ENCODE measurements at places on chromosomes 2 and 18.

GRCh38 chr2:232502511-232502910, 14.9 kb upstream of the ECEL1 start:
- no peak for DNase-seq

GRCh38 chr2:182148344-182148743, 162.7 kb downstream of the PPP1R1C start:
- no peak for DNase-seq

GRCh38 chr18:67068608-67069007, 447.9 kb downstream of the DSEL start:
- no peak for DNase-seq

- no peak for DNase-seq
Measured at GRCh38 chr2:8527031-8527430, 154.8 kb upstream of the ID2 start.

DNA sequence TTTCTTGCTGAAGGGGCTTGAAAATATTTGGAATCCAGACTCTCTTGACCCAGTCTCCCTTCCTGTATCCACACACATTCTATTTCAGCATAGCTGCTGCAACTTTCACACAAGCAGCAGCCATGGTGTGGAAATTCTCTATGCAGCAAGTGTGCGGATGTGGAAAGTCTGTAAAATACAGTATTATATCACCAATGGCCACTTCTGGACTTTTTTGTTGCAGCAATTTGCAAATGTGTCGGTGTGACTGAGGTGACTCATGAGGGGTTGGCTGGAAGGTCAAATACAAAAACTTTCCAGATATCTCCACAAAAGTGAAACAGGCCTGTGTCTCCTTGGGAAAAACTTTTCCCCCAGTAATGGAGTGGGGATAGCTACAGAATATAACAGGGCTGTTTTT, 299.3 kb upstream of the GYPC start:
- DNase-seq = no peak

DNA sequence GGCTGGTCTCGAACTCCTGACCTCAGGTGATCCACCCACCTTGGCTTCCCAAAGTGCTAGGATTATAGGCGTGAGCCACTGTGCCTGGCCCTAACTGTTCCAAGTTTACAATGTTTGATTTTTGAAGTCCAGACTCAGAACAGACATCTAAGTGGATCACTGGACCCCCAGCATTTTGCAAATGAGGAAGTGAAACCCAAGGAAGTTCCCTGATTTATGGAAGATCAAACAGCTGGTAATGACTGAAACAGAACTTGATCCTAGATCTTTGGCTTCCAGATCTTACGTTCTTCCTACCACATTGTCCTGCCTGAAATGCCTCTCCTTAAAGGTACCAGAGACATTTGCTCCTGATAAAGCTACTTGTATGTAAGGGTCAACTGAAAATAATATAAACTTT, 58.3 kb upstream of the NCOA1 start:
- DNase-seq = no peak

DNA sequence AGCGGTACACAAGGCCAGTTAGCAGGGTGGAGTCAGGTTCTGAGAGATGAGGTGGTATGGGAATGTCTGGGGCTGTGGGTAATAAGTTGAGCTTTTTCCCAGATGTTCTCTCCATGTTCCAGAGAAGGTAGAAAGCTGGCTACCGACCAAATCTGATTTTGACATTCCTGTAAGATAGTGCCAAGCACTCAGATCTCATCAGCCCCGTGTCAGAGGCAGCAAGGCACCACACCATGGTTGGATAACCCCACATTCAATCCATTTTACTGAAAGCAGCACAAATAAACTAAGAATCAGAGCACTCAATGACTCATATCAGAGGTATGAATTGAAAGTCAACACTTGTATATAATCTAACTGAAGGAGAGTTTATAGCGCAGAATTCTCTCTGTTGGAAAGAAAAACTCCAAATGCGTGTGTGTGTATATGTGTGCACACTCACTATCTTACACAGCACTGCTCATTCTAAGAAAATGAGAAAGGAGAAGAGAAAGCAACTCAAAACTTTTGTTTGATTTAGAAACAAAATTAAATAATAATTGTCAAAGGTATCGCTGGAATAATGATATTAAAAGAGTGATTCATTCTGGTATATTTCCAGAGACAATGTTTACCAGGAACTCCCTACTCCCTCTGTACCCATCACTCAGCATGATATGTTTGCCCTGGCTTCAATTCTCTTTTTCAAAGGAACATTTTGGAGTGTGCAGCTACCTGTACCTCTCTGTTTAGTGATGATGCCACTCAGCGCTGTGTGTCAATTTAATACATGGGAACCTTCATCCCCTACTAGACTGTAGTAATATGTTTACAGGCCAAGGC, 375.1 kb upstream of the ID2 start:
- DNase-seq = no peak

DNA sequence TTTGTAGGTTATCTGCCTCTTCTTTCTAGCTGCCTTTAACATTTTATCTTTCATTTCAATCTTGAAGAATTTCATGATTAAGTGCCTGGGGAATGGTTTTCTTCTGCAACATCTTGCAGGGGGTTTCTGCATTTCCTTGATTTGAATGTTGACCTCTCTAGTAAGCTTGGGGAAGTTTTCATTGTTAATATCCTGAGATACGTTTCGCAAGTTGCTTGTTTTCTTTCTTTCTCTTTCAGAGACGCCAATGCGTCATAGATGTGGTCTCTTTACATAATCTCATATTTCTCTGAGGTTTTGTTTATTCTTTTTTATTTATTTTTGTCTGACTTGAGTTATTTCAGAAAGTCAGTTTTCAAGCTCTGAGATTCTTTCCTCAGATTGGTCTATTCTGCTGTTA, 225.7 kb downstream of the XIRP2 start:
- no peak for DNase-seq

DNA sequence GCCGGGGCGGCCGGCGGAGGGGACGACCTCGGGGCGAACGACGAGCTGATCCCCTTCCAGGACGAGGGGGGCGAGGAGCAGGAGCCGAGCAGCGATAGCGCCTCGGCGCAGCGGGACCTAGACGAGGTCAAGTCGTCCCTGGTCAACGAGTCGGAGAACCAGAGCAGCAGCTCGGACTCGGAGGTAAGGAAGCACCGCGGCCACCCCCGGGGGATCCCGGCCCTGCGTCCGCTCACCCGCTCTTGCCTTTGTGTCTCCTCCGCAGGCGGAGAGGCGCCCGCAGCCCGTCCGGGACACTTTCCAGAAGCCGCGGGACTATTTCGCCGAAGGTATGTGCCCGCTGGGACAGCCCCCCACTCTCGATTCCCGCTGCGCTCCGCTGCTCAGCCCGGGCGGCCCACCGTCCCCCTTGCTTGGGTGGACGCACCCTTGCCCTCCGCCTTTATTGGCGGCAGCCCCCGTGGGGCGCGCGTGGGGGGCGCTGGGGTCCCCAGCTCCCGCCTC, 611 bp downstream of the TCF7L1 start:
- peak; percentile 66 for DNase-seq

- DNase-seq = peak; percentile 31
Measured at GRCh38 chr18:56168049-56168781, 470.2 kb downstream of the TXNL1 start.

DNA sequence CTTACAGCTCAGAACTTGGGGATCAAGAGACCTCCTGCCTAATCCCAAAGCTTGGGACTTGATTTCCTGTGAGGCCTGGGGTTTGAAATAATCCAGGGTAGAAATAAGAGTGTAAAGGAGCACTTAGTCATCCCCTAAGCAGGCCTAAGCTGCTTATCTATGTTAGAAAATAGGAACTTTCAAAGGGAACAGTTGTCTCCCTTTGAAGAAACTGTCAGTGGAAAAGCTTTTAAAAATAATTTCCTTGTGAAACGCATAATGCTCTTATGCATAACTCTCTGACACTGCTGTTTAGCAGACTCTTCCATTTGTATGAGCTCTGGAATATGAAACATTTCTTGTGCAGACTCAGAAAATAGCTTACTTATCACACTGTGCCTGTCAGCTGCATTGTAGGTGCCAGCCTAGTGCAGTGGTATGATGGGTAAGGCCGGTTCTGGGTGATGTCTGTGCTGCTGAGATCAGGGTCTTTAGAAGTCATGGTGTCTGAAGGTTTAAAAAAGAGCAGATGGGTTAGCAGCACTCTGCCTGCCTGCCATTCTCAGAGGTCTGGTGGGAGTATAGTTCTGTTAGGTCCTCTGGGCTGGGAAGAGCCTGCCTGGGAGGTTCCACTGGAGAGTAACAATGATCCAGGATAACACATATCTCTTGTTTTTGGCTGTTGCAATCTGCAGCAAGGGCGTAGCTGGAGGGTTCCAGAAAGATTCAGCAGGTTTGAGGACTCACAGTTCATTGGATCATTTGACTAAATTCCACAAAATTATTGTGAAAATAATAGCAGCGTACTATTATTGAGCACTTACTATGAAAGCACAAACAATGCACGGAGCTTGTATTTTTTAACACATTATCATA, 283.2 kb upstream of the MEX3C start:
- peak; percentile 32 for DNase-seq

GRCh38 chr2:177983183-177983788, 89.3 kb downstream of the PDE11A start:
- DNase-seq = no peak

- no peak for DNase-seq
Measured at GRCh38 chr18:43819873-43820272, 542.6 kb upstream of the SYT4 start.

- peak; percentile 60 for DNase-seq
Measured at GRCh38 chr2:127672341-127673224, 2.7 kb downstream of the LIMS2 start.

- no peak for DNase-seq
Measured at GRCh38 chr18:22040533-22040932, 128.9 kb upstream of the GATA6 start.

GRCh38 chr2:154381931-154382794, 316.3 kb upstream of the KCNJ3 start:
- no peak for DNase-seq

DNA sequence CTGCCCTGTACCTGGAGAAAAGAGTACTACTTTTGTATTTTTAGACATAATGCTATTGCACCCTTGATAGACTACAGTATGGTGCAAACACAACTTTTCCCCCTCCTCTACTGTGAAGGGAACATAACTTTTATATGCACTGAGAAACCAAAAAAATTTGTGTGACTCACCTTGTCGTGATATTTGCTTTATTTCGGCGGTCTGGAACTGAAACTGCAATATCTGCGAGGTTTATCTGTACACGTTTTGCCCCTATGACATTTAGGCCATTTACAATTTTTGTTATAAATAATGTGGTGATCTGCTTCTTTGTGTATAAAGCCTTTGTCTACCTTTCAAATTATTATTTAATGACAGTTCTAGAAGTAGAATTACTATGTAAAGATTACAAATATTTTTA, 34.4 kb upstream of the AAK1 start:
- no peak for DNase-seq

DNA sequence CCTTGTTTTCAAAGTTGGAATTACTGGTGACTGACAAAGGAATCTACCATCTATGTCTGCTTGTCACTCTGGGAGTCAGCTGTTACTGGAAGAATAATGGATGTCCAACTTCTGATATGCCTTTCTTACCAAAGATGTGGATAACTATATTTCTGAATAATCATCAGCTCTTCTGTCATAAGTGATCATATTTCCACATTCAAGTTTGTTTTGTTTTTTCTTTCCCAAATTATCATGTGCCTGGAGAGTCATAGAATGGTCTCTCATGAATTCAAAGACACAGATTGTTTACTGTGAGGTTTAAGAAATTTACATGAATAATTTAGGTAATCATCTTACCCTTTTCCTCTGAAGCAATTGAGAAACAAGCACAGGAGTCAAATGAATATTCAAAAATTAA, 986.7 kb upstream of the CDH2 start:
- DNase-seq = no peak

- no peak for DNase-seq
Measured at GRCh38 chr2:98869870-98870269, 66.2 kb downstream of the CRACDL start.

DNA sequence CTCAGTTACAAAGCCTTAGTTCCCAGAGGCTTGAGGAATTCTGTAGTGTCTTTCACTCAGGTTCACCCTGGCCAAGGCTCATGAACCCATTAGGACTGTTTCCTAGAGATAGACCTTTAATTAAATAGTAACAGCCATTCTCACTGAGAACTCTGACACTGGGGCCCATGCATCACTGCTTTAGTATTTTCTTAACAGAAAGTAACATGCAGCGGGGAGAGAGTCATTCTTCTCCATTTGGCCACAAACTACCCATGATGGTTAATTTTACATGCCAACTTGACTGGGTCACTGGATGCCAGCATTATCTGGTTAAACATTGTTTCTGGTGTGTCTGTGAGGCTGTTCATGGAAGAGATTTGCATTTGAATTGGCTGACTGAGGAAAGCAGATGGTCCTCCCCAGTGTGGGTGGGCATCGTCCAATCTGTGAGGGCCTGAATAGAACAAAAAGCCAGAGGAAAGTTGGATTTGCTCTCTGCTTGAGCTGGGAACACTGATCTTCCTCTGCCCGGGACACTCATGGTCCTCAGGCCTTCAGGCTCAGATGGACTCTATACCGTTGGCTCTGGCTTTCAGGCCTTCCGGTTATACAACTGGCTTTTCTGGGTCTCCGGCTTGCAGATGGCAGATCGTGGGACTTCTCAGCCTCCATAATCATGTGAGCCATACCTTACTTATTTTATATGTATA, 5.6 kb upstream of the CPLX4 start:
- DNase-seq = no peak

DNA sequence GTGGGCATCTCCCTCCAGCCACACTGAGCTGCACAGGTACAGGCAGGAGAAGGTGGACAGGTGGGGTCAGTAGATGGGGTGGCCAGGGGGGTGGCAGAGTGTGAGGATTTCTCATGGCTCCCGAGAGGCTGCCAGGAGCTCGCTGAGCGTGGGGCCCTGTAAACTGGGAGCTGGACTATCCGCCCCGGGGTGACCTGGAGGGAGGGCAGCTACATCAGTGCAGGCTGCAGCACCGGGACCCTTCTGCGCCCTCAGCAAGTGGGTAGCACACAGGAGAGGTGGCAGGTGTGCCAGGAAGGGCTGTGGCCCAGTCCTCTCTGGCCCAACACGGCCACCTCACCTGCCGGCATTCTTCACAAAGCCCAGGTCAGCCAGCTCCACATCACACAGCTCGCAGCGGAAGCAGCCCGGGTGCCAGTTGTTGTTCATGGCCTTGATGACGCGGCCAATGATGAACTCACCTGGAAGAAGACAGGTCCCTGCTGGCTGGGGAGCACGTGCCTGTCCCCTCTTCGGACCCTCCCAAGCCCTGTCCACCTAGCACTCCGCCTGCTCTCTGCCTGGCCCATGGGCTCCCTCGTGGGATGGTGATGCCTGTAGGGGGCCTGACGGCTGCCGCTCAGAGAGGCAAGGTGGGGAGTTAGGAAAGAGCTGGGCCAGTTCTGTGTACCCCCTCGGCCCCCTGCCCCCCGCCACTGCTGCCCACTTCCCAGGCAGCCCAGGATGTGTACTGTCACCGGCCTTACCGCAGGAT, 8.3 kb downstream of the GPR17 start:
- DNase-seq = peak; percentile 32

Measured in left ventricle myocardium superior (tissue), 1 donor.